Stimulated activated CD8-positive, alpha-beta memory T cell treated with anti-CD3 and anti-CD28 coated beads, Interleukin-4, amount 100 ng/mL, for 48 hours (primary cell): ENCODE measurements at places on chromosomes 11 and 22.

DNA sequence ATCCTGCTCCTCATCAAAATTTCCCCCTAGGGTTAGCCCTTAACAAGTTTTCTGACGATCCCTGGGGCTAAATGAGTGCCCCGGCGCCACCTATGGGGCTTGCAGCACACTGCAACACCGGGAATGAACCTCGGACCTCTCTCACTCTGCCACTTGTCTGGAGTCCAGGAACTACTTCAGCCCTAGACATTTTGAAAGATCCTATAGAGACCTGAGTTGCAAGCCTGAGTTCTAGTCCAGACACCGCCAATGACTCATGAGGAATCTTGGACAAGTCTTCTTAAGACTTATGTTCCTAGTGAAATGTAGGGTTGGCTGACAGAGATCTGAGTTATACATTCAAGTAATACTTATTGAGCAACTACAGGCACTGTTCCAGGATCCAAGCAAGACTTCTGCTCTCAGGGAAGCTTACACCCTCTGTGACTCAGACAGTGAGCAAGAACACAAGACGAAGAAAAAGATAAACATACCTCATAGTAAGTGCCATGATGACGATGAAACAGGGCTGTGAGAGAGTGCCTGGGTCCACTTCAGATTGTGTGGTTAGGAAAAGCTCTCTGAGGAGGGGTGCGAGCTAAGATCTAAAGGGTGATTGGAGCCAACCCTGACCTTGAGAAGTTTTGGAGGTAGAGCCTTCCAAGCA, 10.2 kb upstream of the STK33 start:
- DNase-seq = peak; percentile 67

- no peak for DNase-seq
Measured at GRCh38 chr11:72574548-72575460, 99.4 kb downstream of the PDE2A start.

- DNase-seq = no peak
Measured at GRCh38 chr11:102522312-102523188, 8.0 kb downstream of the MMP7 start.

GRCh38 chr11:131859538-131860210, 489.3 kb downstream of the NTM start:
- no peak for DNase-seq

- peak; percentile 57 for DNase-seq
Measured at GRCh38 chr11:47980907-47981621, 705 bp downstream of the PTPRJ start.

DNA sequence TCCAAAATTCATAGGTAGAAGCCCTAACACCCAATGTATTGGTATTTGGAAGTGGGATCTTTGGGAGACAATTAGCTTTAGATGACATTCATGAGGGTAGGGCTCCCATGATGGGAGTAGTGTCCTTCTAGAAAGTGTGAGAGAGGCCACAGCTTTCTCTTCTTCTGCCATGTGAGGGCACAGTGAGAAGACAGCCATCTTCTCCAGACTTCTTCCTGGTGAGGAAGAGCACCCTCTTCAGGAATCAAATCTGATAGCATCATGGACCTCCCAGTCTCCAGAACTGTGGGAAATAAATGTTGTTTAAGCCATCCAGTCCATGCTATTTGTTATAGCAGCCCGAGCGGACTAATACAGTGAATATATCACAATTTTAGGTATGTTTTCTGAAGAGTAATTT, 96.9 kb downstream of the CNTN5 start:
- no peak for DNase-seq

GRCh38 chr11:45092901-45093760, 53.3 kb upstream of the PRDM11 start:
- DNase-seq = peak; percentile 62

DNA sequence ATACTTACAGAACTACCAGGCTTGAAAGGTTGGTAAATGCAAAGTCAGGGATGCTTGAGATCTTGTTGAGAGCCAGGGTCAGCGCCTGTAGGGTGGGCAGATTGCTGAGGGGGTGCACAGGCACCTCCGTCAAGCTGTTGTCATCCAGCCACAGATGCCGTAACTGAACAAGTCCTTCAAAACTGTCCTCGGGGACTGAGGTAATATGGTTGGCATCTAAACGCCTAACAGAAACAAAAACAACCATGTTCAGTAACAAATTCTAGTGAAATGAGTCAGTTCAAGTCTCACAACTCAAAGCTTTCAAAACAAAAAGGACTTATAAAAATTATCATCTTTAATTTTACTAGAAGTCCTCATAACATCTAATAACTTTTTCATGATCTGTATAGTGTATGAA, 22.2 kb upstream of the CCDC34 start:
- DNase-seq = no peak

DNA sequence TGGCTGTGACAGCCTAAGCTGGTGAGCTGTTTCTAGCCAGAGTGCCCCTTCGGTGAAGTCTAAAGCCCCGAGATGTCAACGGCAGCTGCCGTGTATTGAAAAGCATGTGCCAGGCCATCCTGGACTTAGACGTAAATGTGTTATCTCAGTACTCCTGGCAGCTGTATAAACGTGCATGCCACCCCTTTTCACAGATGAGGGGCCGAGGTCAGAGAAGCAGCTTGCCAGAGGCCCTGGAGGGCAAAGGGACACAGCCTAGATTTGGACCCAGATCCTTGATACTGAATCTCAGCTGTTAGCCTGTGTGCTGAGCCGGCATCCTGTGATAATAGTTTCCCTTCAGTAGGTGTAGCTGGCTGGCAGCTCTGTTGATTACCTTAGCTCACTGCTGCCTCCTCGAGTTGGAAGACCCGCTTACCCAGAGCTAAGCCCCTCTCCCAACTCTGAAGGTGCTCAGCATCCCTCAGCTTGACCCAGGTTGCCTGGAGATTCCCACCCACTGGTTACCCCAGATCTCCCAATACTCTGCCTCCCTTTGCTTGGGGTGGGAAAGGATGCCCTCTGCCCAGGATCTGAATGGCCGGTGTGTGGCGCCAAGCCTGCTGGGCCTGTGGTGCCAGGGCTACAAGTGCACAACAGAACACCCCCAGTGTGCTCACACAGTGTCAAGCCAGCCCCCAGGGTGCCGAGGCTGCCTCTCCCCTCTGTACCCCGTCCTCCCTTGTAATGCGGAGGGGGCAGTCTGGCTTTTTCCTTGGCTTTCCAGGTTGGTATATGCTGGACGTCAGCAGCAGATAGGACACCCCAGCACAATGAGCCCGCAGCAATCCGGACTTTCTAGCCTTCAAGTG, 59.8 kb upstream of the WNT7B start:
- peak; percentile 55 for DNase-seq

DNA sequence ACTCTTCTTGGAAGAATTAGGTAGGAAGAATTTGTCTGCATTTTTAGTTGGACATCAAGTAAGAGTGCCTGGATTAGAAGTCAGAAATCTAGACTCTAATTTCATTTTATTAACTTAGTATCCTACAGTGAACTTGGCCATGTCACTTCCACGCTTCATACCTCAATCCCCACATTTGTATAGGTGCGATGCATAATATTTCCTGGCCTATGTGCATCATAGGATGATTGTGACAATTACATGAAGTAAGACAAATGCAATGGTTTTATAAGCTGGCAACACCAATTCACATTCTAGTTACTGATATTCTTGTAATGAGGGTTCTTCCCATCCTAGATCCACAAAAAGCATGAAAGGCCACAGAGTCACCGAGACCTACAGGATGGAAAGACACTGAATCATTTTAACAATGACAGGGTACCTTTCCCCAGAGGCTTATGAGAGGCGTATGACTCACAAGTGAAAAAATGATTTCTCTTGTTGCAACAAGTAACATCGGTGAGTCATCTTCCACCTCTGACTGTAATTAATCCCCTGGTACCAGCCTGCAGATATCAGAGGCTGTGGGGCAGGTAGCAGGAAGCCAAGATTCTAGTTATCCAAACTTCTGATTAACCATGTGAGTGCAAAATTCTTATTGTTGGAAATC, 56.0 kb upstream of the OR5AK2 start:
- DNase-seq = no peak

- no peak for DNase-seq
Measured at GRCh38 chr11:126465573-126466188, 110.2 kb downstream of the ST3GAL4 start.

GRCh38 chr11:87306262-87306851, 268.6 kb downstream of the TMEM135 start:
- no peak for DNase-seq

- no peak for DNase-seq
Measured at GRCh38 chr22:47859881-47860525, 1097.6 kb downstream of the TBC1D22A start.

DNA sequence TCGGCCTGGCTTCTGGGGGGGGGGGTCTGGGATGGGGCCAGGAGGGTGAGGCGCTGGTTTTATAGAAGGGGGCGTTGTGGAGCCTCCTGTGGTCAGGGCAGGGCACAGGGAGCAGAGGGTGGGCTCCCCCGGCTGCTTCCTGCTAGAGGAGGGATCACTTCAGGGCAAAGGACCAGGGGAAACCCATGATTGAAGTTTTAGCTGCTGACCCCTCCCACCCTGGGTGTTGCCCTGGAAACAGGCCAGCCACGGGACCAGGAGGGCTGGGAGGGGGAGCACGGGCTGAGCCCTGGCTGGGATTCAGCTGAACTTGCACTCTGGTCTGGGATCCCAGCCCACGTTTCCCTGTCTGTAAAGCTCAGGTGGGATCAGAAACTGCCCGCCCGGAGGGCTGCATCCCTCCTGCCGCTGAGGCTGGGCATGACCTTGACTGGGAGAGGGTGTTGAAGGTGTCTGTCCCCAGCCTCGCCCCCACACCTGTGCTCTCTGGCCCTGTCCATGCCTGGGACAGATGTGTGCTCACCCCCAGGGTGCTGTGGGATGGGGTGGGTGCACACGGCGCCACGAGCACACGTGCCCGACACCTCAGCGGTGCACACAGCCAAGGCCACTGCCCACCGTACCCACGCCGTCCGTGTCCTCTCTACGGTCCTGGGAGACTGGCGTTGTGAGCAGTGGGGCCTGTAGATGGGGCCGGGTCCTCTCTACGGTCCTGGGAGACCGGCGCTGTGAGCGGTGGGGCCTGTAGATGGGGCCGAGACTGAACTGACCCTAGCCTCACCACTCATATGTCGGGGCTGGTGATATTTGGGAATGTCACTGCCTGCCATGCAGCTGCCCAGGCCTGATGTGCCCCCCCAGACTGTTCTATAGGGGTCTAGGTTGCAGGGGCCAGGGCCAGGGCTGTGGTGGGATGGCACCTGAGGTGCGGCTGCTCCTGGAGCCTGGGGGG, 2.3 kb downstream of the TSPAN4 start:
- DNase-seq = no peak

DNA sequence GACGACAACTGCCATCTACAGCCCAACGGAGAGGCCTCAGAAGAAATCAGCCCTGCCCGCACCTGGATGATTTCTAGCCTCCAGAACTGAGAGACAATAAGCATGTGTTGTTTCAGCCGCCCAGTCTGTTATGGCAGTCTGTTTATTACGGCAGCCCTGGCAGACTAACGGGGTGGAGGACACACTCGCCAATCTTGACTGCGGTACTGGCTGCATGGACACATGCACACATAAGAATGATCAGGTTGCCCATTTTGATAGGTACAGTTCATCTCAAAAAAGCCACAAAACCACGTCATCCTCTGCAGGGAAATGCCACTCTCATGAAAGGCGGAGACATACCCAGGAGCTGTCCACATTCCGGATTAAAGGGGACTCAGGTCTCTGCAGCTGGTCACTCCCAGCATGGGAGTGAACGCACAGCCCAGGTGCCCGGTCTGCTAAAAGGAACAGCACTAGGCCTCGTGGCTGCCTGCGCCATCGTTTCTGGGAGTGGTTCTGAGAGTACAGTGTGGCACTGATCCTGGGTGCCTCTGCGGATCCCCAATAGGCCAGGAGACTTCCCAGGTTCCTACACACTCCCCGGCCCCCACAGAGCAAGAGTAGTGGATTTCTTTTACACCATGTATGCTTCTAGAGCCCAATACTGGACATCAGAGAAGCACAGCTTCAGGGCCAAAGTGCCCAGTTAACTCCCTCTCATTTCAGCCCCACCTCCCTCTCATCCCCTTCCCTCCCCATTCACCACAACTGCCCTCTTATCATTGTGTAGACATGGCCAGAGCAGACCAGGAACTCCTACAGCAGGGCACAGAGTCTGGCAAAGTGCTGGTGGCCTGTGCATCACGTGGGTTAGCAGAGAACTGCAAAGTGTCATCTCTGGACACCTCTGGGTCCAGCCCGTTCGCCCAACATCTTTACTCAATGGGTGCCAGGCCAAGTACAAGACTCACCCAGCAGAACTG, 11.7 kb upstream of the COMT start:
- DNase-seq = no peak

DNA sequence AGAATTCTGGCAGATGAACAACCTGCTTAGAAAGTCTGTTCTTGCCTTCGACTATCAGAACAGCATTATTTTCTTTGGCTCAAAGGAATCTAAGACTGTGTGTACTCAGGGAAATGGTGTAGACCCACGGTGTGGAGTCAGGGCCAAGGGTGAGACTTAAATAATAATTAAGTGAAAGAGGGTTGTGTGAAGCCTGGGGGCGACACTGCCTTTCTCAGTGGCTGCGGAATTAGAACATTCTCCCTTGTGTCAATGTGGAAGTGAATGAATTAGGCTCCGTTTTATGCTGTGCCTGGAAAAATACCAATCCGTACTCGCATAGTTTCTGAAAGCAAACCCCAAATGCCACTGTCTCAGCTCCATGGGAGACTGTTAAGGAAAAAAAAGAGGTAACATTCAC, 50.7 kb downstream of the NAV2 start:
- no peak for DNase-seq

DNA sequence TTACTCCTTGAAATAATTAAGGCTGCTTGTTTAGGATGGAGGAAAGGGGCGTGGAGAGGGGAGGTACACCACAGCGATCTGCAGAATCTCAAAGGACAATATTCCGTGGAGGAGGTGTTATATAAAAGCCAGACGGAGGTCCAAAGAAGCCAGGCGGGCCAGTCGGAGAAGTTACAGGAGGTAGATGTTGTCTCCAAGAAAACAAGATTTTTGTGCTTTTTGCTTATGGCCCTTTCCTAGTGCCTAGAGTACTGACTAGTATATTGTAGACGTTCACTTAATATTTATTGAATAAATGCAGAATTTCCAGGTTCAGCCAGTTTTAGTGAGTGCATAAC, 761 bp downstream of the ZDHHC13 start:
- no peak for DNase-seq

DNA sequence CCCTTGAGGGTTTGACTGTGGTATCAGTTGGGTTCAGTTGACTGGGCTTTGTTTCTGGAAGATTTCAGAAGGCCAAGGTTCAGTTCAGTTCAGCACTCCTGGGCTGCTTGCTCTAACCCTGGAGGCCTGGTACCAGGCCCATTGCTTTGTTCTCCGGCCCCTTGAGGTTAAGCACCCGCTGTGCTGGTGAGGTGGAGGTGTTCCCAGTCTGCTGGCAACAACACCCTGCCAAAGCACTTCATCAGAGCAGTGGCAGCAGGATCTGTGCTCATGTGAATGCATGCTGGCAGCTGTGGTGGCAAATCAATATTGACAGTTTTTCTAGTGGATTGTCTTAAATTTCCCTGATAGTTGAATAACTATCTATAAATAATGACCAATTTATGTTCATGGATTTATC, 3.8 kb upstream of the SCGB1D1 start:
- DNase-seq = no peak

GRCh38 chr11:115503886-115504275, 334 bp downstream of the CADM1 start:
- DNase-seq = no peak

GRCh38 chr11:119089319-119089718, 4.6 kb downstream of the HMBS start:
- DNase-seq = no peak
